ENCODE measurements at places on chromosomes 5 and 9.

GRCh38 chr9:2570615-2571479 is 50.7 kb upstream of the VLDLR start:
- ATAC-seq: peak; percentile 87

GRCh38 chr5:178440181-178440580 is 150.0 kb downstream of the COL23A1 start:
- ATAC-seq: no peak

GRCh38 chr5:95406426-95407090 is 15.4 kb downstream of the FAM81B start:
- ATAC-seq: peak; percentile 70

DNA sequence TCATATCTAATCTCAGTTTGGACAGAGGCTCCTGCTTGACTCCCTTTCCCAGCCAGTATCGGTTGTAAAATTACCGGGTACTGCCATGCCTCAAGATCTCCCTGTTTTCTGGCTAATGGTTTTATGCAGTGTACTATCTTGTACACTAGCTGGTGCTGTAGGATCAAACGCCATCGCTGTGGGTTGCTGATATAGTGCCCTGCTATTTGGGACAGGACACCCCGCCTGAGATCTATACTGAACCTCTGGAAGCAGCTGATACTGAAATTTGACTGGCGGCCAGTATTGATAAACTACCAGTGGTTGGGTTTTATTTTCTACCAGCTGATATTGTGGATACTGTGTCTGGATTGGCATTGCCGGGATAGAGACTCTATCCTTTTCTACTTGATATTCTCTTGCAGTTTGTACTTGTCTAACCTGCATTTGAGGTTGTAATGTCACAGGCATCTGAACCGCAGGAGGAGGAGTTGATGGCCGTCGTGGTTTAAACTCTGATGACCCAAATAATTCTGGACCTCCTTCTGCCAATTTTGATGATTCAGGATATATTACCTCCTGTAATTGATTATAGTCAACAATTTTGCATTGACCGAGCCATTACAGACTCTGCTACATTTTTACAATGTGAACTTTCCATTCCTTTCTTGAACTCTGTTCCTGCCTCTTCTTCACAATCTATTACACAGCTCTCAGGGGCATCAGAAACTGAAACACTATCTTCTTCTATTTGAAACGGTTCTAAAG is 112.5 kb upstream of the LARP1 start:
- peak; percentile 79 for ATAC-seq

- no peak for ATAC-seq
Observed at GRCh38 chr9:34079181-34079580, 30.5 kb upstream of the UBAP2 start.

GRCh38 chr5:174292348-174292747 is 246.8 kb downstream of the NSG2 start:
- ATAC-seq: no peak

DNA sequence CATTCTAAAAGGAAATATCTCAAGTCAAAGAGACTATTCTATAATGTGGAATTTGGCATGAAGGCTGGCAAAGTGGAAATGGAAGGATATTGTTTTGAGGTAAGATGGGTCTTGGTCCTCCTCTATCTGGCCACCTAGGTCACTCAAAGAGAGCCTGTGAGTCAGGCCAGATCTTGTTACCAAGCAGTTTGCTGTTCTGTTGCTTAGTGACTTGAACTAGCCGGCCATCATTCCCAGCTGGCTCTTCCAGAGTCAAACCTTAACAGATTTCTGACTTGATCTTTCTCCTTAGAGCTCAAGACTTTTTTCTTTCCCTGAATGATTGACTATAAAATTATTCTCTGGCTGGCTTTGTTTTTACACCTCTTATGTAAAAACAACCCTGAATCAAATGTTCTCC is 136.1 kb downstream of the PDE4D start:
- peak; percentile 87 for ATAC-seq

GRCh38 chr5:66697796-66698564 is 101.8 kb downstream of the MAST4 start:
- ATAC-seq: no peak

DNA sequence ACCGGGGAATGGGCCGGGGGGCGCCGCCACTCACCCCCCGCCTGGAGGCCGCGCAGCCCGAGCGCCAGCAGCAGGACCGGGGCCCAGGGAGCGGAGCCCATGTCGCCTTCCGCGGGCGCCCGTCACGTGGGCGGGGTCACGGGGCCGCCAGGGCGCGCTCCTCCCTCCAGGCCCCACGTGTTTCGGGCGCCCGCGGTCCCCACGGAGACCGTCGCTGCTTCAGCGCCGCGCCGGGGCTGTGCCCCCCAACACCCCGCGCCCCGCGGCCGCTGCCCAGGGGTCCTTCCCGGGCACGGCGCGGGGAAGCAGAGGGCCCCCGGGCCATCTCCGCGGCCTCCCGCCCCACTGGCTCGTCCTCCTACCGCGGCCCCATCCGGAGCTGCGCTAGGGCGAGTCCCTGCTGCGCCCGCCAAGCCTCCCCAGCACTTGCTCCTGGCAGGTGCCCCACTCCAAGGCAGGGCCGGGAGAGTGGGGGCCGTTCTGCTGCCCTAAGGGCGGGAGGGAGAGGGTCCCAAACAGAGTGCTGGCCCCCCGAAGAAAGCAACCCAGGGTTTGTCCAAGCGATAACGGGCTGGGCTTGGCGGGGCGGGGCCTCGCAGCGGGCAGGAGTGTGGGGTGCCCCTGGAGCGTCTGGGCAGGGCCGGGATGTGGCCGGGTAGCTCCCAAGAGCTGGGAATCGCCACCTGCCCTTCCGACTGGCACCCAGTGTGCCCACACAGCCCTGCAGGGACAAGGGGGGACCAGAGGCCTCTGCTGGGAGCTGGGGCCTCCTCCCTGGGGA is at the start of gene DPP7:
Gene DPP7 (minus strand): TSS at position 121 of the 781 bp plus-strand sequence. CDS start 20 bp downstream, at position 101.
- peak; percentile 79 for ATAC-seq

DNA sequence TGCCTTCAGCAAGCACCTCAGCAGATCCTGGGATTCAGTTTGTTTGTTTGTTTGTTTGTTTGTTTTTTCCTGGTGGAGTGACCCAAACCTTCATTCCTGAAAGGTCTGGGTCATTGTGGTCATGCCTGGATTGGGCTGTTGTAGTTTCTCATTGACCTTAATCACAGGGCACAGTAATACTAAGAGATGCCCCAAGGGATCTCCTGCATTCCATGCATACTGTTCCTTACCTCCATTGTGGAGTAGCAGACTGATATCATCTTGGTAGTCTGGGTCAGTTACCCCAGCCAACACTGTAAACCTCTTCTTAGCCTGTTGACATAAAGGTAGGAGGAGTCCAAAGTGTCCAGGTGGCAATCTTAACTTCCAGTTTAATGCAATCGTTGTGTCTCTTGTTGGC is 1466.7 kb upstream of the CDH9 start:
- no peak for ATAC-seq

DNA sequence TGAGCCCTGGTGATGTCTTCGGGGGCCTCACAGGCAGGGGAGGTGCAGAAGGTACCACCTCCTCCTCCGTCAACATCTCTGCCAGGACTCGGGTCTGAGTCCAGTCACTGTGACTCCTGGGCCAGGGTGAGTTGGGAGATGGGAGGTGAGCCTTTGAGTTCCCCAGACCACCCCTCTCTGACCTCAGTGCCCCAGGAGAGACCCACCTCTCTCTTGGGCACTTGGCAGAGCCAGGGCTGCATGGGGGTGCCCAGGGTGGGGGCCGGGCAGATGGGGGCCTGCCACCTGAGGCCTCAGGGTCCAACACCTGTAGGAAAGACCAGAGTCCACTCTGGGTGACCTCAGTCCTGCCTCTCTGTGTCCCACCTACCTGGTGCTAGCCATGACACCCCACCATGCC is 6.8 kb downstream of the KIF12 start:
- no peak for ATAC-seq

DNA sequence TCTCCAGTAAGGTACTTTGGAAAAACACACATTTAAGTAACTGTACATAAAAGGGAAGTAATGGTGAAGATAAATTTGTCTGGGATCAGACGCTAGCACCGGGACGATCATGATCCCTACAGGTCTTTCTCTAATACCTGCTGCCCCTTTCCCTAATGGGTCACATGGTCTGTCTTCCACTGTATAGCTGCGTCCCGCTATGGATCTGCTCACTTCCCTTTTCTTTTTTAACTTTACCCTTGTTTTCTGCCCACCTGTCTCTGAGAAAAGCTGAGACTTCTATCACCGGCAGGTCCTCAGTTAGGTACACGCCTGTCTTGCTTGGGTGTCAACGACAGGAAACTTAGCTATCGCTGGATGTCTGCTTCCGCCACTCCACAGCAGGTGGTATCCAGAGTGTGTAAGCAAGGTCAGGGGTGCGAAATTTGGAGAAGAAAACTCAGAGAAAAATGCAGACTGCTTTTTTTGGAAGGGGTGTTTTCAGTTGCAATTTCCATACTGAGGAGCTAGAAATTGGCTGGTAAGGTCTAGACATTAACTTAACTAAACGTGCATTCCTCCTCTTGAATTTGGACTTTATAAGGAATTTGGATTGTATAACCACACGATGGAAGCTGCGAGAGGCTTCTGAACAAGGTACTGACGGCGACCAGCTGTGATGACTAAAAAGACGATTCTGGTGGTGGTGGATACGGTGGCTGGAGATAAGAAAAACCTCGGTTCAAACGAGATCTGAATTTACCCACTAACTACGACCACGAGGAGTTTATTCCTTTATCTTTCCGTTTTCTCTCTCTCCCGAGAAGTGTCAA is 1.1 kb upstream of the ICE1 start:
- ATAC-seq: peak; percentile 5

- ATAC-seq: peak; percentile 14
Observed at GRCh38 chr9:16728137-16728508, 142.3 kb downstream of the BNC2 start.

GRCh38 chr5:16864631-16865131 is 71.4 kb downstream of the MYO10 start:
- no peak for ATAC-seq

DNA sequence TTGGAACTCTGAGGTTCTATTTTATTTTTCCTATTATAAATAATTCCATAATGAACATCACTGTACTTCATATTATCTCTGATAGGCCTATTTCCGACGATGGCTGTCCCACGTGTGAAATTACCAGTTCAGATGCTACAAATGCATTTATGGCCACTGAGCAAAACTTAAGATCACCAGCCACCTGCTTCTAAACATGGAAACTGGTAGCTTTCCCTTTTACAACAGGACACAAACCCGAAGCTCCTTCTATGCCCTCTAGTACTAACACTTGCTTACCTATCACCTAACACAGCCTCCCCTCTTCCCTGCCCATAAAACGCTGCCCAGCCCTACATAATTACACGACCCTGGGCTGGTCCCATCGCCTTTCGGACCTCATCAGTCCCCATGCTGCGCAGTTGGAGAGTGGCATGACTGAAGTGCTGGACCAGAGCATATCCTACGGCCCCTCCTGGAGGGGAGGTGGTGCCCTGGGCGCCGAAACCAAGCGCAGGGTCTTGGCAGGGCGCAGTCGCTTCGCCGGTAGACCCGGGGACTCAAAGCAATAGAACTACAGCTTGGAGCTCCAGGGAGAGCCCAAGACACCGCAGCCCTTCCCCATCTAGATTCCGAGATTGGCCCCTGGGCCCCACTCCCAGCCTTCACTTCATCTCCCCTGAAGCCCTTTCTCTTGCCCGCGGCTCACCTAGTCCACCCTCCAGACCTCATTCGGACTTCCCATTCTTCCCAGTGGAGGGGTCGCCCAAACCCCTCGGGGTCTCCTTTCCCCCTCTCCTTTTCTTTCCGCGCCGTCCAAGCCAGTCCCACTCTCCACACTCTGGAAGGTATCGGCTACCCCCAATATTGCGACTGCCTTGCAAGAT is 1.0 kb upstream of the SAP30L start:
- ATAC-seq: peak; percentile 46

- no peak for ATAC-seq
Observed at GRCh38 chr9:13190040-13190439, 89.5 kb downstream of the MPDZ start.

DNA sequence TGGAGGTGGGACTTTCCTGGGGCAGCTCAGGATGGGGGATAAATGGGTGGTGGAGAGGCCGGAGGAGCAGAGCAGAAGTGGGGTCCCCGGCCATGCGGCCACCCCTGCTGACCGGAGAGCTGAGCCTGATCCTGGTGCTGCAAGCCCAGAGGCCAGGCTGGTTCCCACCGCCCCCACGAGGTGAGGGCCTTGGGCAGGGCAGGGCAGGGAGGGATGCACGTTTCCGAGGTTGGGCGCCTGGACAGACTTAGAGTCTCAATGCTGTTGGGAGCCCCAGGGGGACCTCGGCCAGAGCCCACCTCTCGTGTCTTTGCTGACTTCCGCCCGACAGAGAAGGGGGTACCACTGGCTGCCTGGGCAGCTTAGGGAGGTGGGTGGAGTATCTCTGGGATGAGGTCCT is 5.5 kb downstream of the OBP2A start:
- no peak for ATAC-seq

DNA sequence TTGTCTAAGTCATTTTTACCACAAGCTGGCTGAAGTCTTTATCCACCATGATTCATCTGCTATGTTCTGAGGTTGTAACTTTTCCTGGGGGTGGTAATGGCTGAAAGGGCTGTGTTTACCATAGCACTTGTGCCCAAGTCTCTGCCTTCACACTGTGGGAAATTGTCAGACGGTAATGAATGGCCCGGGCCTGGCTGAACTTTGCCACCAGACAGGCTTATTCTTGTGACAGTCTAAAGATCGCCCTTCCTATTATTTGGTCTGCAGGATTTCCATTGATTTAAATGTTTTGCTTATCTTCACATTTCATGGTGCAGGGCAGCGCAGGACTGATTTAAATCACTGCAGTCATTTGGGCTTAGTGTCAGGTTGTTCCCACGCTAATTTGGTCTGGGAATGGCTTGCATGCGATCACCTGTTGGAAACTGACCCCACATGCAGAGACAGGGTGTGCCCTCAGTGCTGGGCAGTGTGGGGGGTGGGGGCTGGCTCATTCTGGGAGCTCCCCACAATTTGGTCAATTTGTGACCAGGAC is 109.3 kb upstream of the ICE1 start:
- no peak for ATAC-seq

GRCh38 chr9:136170006-136170901 is 34.7 kb downstream of the LHX3 start:
- ATAC-seq: peak; percentile 91

GRCh38 chr5:176647843-176648473 is 674 bp downstream of the TSPAN17 start:
- peak; percentile 5 for ATAC-seq

GRCh38 chr5:112419164-112419985 is at the start of gene EPB41L4A:
Gene EPB41L4A, minus strand, starts transcription at chr5:112419277. Its CDS starts 238 bp downstream, at chr5:112419039.
- peak; percentile 15 for ATAC-seq

GRCh38 chr5:113057557-113057984 is 81.0 kb downstream of the DCP2 start:
- ATAC-seq: no peak

GRCh38 chr9:79684711-79685575 is 113.2 kb downstream of the TLE4 start:
- peak; percentile 34 for ATAC-seq

DNA sequence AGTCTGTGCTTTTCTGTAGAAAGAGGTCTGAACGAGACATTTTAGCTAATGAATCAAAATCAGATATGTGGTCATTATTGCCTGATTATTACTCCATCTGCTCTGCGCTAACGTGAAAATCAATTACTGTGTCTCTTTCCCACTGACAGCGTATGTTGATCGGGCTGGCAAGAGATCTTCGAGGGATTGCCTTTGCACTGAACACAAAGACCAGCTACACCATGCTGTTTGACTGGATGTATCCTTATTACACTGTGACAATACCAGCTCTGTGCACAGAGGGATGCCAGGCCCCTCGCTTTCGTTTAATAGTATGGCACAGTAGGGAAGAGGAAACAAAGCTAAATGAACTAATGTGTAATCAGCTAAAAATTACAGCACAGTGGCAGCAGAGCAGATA is 103.7 kb upstream of the TLX3 start:
- no peak for ATAC-seq

Data from SK-N-SH treated with all-trans-retinoic acid at 6 μM for 48 hours (cell line).